Amniotic epithelial cell (primary cell): ENCODE measurements at places on chromosomes 4 and X.

GRCh38 chr4:134540588-134540987 is 339.0 kb upstream of the PABPC4L start:
- DNase-seq, result no peak

DNA sequence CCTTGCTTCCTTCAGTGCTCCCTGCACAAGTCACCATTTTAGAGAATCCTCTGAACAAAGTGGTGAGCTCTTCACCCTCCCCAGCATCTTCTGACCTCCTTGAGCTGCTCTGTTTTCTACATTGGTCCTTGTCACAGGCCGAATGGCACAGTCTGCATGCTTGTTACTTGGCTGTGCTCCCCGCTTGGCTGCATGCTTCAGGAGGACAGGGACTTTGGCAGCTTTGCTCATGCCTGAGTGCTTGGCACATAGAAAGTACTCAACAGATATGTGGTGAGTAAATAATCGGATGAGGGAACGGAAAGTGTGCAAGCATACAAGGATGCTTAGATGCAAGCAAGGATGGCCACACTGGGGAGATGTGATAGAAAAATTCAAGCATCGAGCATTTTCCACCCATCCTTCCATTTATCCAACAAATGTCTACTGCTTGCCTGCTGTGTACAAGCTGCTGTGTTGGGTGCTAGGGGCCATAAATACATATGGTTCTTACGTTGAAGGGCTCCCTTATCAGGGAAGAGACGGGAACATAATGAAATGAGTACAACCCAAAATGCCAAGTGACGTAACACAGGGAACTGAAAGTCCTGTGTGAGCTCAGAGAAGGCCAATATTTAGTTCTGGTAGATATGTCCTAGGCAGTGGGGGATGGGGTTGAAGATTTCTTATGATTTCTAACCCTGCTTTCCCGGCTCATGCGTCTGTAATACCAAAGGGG is 31.2 kb downstream of the SLC2A9 start:
- no peak for DNase-seq

- no peak for DNase-seq
These were observed 1274.7 kb downstream of the ADGRL3 start for GRCh38 chr4:62474802-62475201.

- DNase-seq, result no peak
These were observed 35.5 kb upstream of the HMX1 start for GRCh38 chr4:8906991-8907595.

GRCh38 chr4:162684371-162684700 is 482.4 kb downstream of the NAF1 start:
- no peak for DNase-seq

DNA sequence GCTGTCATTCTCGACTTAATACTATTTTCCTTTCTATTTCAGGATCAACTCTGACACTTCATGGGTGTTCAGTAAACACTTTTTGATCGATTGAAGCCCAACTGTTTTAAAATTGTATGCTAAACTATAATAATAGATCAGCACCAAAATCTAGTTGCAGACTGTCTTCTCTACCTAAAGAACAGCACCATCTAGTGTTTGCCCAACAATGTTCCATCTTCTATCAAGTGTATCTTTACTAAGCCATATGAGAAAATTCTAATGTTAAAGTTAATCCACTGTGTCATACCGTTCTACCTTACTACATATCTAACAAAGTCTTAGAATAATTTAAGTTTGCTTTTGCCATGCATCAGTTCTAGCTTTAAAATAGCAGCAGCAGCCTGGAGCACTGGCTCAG is 113.0 kb upstream of the PRDX4 start:
- DNase-seq, result peak; percentile 21

- DNase-seq, result no peak
These were observed 27.2 kb downstream of the UPRT start for GRCh38 chrX:75301060-75301459.

- peak; percentile 92 for DNase-seq
These were observed 176.2 kb upstream of the LNX1 start for GRCh38 chr4:53767482-53767881.

DNA sequence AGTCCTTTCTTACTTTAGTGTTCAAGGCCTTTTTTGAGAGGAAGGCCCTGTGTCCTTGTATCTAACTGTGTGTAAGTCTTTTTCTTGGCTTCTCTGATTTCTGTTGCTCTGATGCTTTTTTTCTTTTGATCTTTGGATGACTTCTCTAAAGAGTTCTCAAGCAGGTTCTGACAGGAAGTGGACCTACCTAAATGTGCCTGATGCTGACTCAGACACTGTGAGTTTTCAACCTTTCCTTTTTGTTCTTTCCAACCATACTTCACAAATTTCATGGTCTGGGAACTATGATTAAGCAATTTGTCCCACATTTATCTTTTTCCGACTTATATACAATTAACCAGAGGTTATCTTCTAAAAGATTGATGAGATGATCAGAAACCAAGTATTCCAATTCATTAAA is 96.5 kb downstream of the SYTL5 start:
- no peak for DNase-seq

DNA sequence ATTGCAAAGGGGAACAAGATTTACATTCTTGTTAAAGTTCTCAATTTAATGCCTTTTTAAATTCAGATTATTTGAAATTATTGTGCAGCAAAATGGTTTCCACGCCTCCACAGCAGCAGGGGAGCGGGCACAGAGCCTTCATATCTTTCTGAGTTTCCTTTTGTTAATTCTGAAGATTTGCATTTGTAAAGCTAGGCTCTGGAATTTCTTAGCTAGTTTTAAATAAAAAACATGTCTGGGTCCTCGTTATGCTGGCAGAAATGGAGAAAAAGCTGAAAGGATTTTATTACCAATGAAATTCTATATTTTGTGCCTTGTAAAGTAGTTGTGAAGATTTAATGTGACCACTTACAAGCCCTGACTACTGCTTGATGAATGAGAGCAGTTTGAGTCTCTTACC is 40.8 kb upstream of the MAGED1 start:
- DNase-seq, result no peak

- DNase-seq, result no peak
These were observed 19.7 kb downstream of the OCRL start for GRCh38 chrX:129559783-129560182.

DNA sequence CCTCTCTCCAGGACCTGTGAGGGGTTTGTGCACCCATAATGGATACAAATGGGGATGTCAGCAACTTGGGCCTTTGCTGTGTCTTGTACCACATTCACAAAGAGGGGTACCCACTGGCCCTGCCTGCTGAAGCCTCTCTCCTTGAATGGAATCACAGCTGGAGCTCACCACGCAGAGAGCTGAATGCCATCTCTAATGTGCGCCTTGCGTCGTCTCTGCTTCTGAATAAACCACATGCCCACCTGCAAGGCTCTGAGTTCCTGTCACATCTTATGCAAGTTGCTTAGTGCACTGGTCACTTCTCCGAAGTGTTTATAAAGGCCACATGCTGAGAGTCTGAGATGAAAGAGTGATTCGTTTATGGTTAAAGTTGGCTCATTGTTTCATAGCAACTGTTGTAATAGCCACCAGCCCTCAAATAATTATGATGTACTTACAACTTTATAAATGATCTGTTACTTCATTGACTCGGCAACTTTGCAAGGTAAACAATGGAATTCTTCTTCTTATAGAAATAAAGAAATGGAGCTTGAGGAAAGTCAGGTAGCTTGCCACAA is 6.2 kb upstream of the PUDP start:
- DNase-seq, result no peak

- DNase-seq, result peak; percentile 85
These were observed 40.5 kb downstream of the ANXA5 start for GRCh38 chr4:121656269-121656641.

DNA sequence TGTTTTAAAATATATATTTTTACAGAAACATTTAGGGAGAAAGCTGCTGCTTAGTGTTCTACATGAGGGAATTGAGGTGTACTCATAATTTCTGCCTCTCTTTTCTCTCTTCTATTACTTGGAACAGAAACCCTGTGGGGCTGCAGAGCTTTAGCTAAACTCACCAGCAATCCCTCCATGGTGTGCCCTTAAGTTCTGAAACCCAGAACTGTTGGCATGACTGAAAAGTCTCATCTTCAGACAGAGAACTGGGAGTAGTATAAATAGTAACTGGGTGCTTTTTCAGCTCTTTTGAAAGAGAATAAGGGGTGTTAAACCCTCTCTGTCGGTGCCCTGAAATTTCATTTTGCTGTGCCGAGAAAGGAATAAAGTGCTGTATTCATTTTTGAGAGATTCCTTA is 294.9 kb upstream of the BOD1L1 start:
- no peak for DNase-seq

DNA sequence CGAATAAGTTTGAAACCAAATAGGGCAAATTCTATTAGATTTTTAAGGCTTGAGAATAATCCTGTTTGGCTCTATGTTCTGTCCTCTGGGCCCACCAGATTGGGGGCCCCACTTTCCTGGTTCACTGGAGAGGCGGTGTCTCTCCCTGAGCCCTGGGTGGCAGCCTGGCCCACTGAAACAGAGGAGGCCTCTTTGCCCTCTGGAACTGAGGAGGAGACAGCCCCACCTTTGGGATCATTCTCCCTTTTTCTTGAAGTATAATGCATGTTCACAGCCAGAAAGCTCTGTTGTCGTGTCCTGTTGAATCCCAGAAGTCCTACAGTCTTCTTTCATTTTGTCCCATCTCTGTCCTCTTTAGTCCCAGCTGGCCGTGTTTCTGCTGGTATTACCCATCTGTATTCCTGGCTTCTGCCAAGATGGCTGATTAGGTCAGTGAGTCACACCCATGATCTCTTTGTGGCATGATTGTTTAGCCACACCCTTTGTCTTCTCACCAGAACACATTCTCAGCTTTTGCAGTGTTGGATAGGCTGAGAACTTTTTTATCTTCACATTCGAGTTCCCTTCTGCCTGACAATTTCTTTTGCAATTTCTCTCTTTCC is 8.1 kb upstream of the TBC1D25 start:
- peak; percentile 82 for DNase-seq

DNA sequence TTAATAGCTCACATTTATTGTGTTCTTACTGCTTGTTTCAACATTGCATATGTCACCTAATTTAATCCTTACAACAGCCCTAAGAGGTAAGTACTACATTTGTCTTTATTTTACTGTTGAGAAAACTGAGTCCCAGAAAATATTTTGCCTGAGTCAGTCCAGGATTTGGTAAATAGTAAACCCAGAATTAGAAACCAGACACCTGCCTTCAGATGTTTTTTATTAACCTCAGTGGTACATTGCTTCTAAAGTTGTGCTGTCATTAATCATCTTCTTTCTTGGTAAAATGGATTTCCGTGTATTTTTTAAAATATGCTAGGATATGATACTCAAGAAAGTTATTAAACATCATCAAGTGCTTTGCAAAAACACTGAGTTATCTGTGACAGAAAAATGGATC is 31.4 kb downstream of the USP53 start:
- DNase-seq, result no peak

DNA sequence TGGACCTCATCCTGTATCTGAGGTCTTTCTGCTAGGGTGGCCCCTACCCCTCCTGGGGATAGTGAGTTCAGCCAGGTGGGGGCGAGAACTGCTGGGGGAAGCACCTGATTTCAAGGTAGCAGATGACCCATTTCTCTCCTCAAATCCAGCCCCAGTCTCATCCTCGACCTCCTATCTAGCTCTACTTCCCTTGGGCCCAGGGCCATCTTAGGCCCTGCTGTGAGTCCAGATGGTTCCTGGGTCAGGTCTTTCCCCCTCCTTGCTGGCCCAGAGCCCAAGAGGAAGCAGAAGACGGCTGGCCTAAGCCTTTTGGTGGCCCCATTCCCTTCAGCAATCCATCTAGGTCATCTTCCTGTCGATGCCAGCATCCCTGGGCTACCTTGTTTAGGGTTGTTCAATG is 3.3 kb downstream of the CDK16 start:
- no peak for DNase-seq

GRCh38 chrX:103565197-103565596 is 20.1 kb upstream of the TCEAL4 start:
- DNase-seq, result no peak

GRCh38 chr4:19375136-19375804 is 876.4 kb upstream of the SLIT2 start:
- DNase-seq, result no peak
